ENCODE measurements at places on chromosomes 2 and 18. TPM values are rescaled to one million over a fixed set of nuclear protein-coding genes. Genes with fewer than 3 reads are reported as not detected.

DNA sequence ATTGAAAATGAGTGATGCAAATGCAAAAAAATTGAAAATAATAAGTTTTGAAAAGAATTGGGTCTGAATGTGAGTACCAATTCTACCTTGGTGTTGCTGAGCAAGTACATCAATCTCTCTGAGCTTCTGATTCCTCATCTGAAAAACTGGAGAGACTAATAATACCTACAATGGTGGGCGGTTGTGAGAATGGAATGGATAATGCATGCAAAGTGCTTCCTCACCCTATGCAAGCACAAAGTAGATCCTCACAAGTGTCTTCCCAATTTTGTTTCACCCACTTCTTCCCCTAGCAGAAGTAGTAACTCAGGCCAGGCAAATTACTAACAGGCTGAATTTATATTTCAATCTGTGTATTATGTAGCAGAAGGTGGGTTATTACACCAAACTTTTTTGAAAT lies 191.7 kb upstream of the PIK3C3 start:
- H3K36me3 ChIP-seq = no peaks in the 10 kb centered on the region
- DNase-seq = no peak
- no peaks in the 10 kb centered on the region for H3K4me1 ChIP-seq
- no peak overlapping the region for H3K4me3 ChIP-seq
- H3K27me3 ChIP-seq = no peaks in the 10 kb centered on the region

DPP10 gene
- polyA plus RNA-seq = not detected

- H3K4me3 ChIP-seq = no peak overlapping the region
- H3K27me3 ChIP-seq = no peaks in the 10 kb centered on the region
- peaks cover 36% of the 10 kb centered on the region for H3K36me3 ChIP-seq
- peaks cover 99% of the 10 kb centered on the region for H3K4me1 ChIP-seq
Observed at GRCh38 chr2:25309402-25309801, 32.3 kb downstream of the DNMT3A start.

DNA sequence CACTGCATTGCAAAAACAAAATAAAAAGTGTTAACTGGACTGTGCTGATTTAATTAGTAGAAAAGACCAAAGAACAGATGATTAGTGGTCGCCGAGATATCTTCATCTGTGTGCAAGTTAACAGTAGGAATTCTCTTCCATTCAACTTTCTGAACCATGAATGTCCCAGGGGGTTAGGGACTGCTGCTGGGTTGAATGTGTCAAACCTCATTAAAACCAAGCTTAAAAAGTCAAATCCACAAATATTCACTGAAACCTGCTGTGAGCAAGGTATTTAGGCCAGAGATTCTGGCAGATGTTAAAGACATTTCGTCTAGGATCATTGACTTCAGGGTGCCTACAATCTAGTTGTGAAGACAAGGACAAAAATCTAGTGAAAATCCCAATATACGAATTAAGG lies 58.7 kb downstream of the STPG4 start:
- H3K36me3 ChIP-seq = no peaks in the 10 kb centered on the region
- DNase-seq = no peak
- H3K27me3 ChIP-seq = no peaks in the 10 kb centered on the region
- H3K27ac ChIP-seq = no peak overlapping the region

DNA sequence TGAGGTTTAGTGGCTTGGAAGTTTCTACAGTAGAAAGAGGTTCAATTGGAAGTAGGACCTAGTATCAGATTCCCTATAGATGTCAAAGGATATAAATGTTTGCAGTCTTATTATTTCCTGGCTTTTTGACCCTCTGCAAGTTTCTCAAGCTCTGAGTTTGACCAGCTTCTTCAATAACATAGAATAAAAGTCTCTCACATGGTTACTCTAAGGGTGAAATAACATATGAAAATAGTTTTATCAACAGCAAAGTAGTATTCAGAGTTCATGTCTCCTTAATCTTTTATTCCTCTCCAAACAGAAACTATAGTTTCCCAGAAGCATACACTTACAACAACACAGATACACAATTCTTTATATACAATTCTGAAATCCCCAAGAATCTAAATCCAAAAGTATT lies 132.9 kb upstream of the RND3 start:
- no peak for DNase-seq
- H3K4me3 ChIP-seq = no peak overlapping the region
- peaks cover 13% of the 10 kb centered on the region for H3K4me1 ChIP-seq
- H3K36me3 ChIP-seq = no peaks in the 10 kb centered on the region

GRCh38 chr2:150346806-150347205 lies 140.7 kb downstream of the RND3 start:
- no peaks in the 10 kb centered on the region for H3K36me3 ChIP-seq
- H3K27me3 ChIP-seq = no peaks in the 10 kb centered on the region
- DNase-seq = no peak
- H3K4me1 ChIP-seq = no peaks in the 10 kb centered on the region
- no peak overlapping the region for H3K27ac ChIP-seq

CERKL gene
- polyA plus RNA-seq = 0.07 TPM

- H3K27ac ChIP-seq = no peak overlapping the region
- H3K4me3 ChIP-seq = no peak overlapping the region
- H3K36me3 ChIP-seq = no peaks in the 10 kb centered on the region
- DNase-seq = no peak
- H3K4me1 ChIP-seq = no peaks in the 10 kb centered on the region
Observed at GRCh38 chr18:3153107-3153704, 66.6 kb downstream of the MYOM1 start.

FAM124B gene
- polyA plus RNA-seq = not detected

GRCh38 chr2:38440655-38441054 lies 63.6 kb upstream of the ATL2 start:
- no peak overlapping the region for H3K4me3 ChIP-seq
- peaks cover 12% of the 10 kb centered on the region for H3K27me3 ChIP-seq
- no peak for DNase-seq

PXDN gene
- polyA plus RNA-seq = 146 TPM

DNA sequence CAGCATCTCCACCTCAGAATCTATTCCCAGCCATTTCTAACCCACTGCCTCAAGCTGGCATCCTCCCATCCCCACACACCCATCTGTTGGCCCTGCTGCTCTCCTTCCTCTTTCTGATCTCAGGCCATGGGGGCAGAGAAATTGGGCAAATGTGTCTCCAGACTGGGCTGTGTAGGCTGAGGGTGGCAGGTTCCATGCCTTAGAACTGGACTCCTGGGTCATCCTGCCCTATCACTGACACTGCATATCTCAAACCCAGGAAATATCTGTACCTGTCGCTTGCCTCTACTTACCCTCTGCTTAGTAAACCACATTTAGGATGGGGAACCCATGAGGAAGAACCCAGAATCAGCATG lies 1.8 kb downstream of the WNT10A start:
- H3K4me1 ChIP-seq = peaks cover 60% of the 10 kb centered on the region
- H3K36me3 ChIP-seq = no peaks in the 10 kb centered on the region
- peaks cover 41% of the 10 kb centered on the region for H3K27me3 ChIP-seq
- H3K4me3 ChIP-seq = no peak overlapping the region

DNA sequence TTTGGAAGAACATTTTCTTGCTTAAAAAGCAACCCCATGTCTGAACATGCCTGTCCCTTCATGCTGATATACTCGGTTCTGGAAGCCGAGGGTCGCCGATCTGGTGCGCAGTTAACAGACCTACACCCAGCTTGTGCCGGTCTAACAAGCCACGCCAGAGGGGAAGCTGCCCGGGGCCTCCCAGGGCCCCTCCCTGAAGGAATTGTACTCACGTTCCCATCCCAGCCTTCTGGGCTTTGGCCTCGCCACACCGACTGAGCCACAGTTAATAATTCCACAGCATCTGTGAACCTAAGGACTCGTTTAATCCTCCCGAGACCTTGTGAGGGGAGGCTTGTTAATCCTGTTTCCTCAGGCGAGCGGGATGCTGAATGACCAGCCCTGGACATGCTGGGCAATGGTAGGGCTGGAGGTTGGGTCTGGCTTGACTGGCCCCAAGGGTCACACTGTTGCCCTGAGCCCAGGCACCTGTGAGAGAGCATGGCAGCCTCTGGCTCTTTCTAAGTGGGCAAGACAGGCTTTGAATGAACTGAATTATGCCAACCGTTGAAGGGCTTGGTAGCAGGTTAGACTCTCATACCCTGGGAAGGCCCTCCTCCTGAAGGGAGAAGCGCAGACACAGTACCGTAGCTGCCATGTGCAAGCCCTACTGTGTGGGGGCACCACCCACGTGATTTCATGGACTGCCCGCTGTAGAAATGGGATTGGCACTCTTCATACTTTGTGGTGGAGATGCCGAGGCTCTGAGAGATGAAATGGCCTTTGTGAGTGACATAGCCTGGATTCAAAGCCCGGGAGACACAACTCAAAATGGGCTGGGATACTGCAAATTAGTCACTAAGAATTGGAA lies 27.9 kb upstream of the ODC1 start:
- H3K4me3 ChIP-seq = no peak overlapping the region
- DNase-seq = no peak
- H3K27me3 ChIP-seq = peaks cover 11% of the 10 kb centered on the region
- H3K27ac ChIP-seq = no peak overlapping the region
- H3K4me1 ChIP-seq = no peaks in the 10 kb centered on the region
- H3K36me3 ChIP-seq = no peaks in the 10 kb centered on the region

UBE2E3 gene
- 62.9 TPM for polyA plus RNA-seq

MMADHC gene
- polyA plus RNA-seq = 40.4 TPM

- H3K27ac ChIP-seq = no peak overlapping the region
- peak; percentile 78 for DNase-seq
- peak overlapping the region; percentile 44 for H3K4me3 ChIP-seq
- H3K4me1 ChIP-seq = peaks cover 30% of the 10 kb centered on the region
- no peaks in the 10 kb centered on the region for H3K36me3 ChIP-seq
- peaks cover 99% of the 10 kb centered on the region for H3K27me3 ChIP-seq
Observed at GRCh38 chr2:176085861-176086771, 2.4 kb upstream of the EVX2 start.

DNA sequence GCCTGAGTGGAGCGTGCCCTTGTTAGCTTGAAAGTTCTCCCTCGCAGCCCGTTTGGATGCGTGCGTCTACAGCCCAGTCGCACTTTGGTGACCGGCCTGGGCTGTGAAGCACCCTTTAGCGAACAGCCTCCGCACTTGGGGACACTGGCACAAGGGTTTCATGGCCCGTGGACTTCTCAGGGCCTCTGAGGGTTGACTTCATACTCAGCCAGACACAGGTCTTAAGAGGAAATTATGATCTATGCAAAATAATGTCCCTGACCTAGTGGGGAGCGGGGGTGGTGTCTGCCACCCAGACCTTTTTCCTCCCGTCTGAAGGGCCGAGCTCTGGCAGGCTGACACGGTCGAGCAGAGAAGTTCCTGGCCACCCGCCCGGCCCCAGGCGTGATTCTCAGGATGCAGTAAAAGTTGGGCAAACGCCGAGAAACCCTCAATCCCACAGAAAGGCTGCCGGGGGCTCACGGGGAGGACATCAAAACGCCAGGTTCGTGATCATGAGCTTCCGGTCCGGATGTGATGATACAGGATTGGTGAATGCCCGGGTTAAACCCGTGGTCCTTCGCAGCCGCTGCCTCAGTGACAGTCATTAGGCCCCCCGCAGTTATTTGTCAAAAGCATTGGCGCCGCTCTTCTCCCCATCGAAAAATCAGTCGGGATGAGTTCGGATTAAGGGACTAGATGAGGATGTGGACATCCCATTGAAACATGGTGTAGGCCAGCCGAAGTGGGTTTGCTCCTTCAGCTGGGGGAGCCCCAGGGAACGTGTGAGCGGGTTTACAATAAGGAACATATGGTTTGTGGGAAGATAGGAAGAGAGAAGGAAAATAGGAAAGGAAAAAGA lies 3.6 kb upstream of the PAX3 start:
- H3K4me1 ChIP-seq = peaks cover 10% of the 10 kb centered on the region
- no peak overlapping the region for H3K27ac ChIP-seq
- peaks cover 100% of the 10 kb centered on the region for H3K27me3 ChIP-seq
- no peaks in the 10 kb centered on the region for H3K36me3 ChIP-seq
- no peak for DNase-seq
- no peak overlapping the region for H3K4me3 ChIP-seq

DNA sequence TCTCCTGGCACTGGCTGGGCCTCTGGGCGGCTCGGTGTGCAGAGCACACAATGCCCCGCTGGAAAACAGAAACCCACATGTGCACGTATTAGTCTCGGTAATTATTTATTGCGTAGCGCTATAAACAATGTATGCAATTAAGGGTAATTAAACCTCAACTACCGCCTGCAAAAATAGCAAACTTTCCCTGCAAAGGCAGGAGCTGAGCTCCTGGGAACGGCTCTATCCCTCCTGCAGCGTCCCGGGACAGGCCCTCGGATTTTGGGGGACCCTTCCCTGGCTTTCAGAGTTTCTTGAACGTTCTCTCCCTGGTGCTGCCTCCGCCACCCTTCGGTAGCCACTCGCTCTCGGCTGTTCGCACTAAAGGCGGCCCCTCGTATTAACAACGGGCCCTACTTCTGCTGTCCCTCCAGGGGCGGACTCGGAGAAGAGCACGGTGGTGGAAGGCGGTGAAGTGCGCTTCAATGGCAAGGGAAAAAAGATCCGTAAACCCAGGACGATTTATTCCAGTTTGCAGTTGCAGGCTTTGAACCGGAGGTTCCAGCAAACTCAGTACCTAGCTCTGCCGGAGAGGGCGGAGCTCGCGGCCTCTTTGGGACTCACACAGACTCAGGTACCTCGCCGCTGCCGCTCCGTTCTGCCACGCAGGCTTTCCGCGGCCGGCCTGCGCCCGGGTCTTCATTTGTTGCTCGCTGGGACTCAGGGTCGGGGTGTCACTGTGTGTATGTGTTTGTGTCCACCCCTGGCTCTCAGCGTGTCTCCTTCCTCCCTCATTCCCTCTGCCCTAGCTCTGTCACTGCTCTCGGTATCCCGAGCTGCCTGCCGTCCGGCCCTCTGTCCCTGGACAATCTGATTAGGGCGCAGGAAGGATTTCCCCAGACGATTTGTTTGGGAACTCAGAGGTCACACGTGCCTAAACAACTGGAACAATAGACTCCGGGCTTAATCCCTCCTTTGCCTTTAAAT lies 1.2 kb downstream of the DLX1 start:
- H3K36me3 ChIP-seq = no peaks in the 10 kb centered on the region
- H3K4me3 ChIP-seq = no peak overlapping the region
- peak; percentile 52 for DNase-seq
- no peak overlapping the region for H3K27ac ChIP-seq
- H3K27me3 ChIP-seq = peaks cover 88% of the 10 kb centered on the region

GRCh38 chr2:197838579-197838978 lies 34.2 kb downstream of the PLCL1 start:
- DNase-seq = no peak
- no peaks in the 10 kb centered on the region for H3K36me3 ChIP-seq
- peak overlapping the region; percentile 61 for H3K27ac ChIP-seq
- no peaks in the 10 kb centered on the region for H3K27me3 ChIP-seq
- no peak overlapping the region for H3K4me3 ChIP-seq
- H3K4me1 ChIP-seq = no peaks in the 10 kb centered on the region

TMEM18 gene
- 29.3 TPM for polyA plus RNA-seq

DNA sequence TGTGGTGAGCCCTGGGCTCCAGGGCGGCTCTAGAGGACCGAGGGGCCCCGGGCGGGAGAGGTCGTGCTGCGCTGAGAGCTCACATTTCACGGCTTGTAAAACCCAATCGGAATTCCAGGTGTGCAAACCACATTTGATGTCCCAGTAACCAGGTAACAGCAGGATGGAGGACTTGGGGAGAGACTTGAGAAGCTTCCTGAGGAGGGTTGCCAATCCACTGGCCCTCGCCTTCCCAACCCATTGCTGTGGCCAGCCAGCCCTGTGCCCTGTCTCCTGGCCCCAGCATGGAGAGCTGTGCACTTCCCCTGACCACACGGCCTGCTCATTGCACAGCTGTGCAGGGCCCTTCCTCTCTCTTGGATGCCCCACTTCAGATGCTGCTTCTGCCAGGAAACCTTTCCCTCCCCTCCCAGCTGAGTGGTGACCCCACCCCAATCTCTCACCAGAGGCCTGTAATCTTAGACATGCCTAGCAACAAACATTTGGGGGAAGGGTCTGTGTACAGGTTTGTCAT lies 39.6 kb downstream of the ASB1 start:
- H3K4me3 ChIP-seq = no peak overlapping the region
- H3K36me3 ChIP-seq = peaks cover 4% of the 10 kb centered on the region
- no peak overlapping the region for H3K27ac ChIP-seq
- H3K4me1 ChIP-seq = no peaks in the 10 kb centered on the region
- no peak for DNase-seq
- no peaks in the 10 kb centered on the region for H3K27me3 ChIP-seq
